ENCODE measurements at places on chromosomes 7 and 10. TPM values are rescaled to one million over a fixed set of nuclear protein-coding genes. Genes with fewer than 3 reads are reported as not detected.

ABCA13 gene
- total RNA-seq = 0.05 TPM

SOSTDC1 gene
- not detected for total RNA-seq

KEL gene
- total RNA-seq = 0.76 TPM

BTAF1 gene
- 49.3 TPM for total RNA-seq
